ENCODE measurements at places on chromosomes 4 and X.

DNA sequence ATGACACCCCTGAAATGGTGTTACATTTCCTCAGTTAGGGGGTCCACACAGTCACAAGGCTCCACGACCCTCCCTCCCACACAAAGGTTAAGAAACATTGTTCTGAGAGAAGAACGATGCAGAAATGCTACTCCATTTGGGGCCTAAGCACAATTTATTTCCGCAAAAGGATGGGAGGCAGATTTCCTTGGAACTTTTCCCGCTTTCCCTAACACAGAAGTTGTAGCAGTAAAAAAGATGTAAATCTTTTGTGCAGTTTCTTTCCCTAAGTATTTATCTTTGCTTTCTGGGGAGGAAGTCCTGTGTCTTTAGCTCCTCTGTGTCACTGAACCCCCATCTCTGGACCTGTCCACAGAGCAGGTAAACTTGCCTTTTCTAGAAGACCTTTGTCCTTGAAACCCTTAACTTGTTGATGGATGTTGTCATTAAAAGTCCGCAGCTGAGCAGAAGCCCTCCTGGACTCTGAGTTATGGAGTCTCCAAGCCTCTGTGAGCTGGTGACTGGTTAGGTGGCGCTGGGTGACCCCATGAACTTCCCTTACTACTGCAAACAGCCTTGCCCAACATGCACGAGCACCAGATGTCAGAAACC is 67.2 kb upstream of the SHISA3 start:
- DNase-seq, result no peak

DNA sequence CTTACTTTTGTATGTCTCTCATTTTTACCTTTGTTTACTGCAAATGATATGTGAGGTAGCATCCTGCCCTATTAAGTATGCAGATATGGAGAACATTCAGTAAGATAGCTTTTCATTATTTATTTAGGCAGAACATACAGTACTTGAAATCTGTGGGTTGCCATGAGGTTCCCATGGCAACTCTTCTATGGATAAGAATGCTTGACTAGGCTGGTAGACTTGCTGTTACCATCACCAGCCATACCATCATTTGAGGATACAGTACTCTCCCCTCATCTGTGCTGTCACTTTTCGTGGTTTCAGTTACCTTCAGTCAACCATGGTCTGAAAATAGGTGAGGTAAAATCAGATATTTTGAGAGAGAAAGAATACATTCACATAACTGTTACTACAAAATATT is 56.7 kb downstream of the NAF1 start:
- DNase-seq, result no peak

- no peak for DNase-seq
These were observed 310.9 kb downstream of the MID1IP1 start for GRCh38 chrX:39112143-39112542.

- DNase-seq, result no peak
These were observed 26.6 kb downstream of the PIGG start for GRCh38 chr4:525660-526059.

- no peak for DNase-seq
These were observed 36.4 kb downstream of the SLIT2 start for GRCh38 chr4:20288047-20288650.

DNA sequence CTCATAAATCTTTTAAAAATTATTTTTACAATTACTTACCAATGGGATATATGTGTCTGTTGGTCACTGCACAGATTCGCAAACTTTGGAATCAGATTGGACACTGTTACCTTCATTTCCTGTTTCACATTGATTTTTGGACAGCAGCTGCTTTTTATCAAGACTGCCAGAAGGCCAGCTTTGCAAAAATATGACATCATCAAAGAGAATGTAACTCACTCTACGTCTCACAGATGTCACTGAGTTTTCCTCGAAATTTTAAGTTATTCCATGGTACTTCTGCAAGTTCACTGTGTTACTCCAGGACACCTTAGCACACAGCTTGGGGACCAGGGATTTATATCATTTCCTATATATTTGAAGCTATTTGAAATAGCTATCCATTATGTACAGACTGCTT is 31.8 kb upstream of the MAGEB2 start:
- no peak for DNase-seq

GRCh38 chrX:76453737-76454406 is 26.4 kb downstream of the MAGEE1 start:
- DNase-seq, result no peak
